AG20443 (cell line): ENCODE measurements at places on chromosomes 4 and X.

GRCh38 chr4:150173432-150173861 lies 95.2 kb downstream of the DCLK2 start:
- no peak for DNase-seq

DNA sequence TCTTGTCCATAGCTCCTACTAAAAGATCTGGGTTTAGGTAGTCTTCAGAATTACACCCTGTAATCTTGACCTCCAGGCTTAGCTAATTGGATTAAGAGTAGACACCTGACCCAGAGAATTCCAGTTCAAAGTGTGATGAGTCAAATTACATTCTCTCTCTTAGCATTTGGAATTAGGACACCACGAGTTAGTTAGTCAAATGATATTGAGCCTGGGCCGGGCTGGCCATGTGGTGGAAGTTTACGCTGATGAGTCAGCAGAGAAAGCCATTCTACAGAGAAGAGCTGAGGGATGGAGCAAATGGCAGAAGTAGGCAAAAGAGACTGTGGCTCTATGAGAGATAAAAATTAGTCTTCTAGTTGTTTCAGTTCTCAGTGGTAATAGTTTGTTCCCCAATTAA lies 31.1 kb downstream of the CEP44 start:
- peak; percentile 34 for DNase-seq

DNA sequence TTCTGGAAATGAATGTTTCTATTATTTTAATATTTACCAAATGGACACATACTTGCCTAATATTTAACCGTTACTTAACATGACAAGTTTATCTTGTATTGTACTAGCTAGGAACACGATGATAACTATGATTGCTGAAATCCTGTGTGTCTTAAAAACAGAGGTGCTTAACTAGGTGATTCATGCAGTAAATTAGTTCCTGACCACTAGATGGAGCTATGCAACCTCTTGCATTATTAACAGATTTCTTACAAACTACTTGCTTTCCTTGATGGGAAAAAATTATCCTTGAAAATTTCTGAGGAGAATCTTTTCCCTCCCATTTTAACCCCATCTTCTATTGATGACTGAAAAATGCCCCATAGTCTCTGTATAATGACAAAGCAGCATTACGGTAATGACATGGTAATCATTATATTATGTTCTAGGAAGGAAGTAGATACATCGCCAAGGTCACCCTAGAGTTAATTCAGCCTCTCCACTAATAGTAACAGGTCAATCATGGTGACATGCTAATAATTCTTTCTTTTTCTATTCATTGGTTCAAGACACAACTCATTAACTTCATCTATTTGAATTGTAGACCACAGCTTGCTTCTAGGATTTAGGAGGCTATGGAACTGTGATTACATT lies 844.2 kb downstream of the RAPGEF2 start:
- DNase-seq, result peak; percentile 21

DNA sequence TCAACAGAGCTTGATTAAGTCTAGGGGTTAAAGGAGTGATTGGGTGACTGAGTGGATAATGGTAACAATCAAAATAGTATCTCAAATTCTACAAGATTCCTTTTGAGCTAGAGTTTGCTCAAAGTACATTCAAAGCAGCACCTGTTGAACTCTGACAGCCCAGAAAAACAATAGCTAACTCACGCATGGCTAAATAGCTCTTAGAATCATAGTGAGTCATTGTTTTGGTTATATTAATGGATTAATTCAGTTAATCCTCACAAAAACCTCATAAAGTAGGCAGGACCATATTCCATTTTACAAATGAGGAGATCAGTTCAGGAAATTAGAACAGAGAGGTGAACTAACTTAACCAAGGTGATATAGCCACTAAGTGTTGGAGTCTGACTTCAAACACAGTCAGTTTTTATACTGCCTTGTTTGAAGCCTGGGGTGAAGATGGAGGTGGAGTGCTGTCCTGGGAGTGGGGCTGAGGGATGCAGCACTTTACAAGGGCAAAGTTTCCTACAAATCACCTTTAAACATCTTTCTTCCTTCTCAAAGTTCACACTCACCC lies 35.9 kb upstream of the PPM1K start:
- DNase-seq, result no peak

- no peak for DNase-seq
Observed at GRCh38 chr4:44661940-44662622, 10.7 kb upstream of the YIPF7 start.

- DNase-seq, result no peak
Observed at GRCh38 chr4:14898989-14899388, 103.3 kb upstream of the CPEB2 start.

DNA sequence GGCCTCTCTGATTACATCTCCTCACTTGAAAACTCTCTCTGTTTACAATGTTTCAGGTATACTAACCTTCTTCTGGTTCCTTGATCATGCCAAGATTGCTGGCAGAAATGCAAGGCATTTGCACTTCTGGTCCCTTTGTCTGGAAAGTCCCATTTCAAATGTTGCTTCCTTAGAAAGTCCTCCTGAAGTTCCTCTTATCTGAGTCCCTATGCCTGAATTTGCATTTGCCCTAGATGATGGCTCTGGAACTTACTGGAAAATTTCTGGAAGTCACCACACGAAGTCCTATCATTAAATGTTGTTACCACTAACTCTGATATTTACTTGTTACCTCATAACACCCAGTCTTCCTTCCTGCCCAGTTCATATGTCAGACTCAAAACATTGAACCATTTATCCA lies 176.4 kb downstream of the EFHC2 start:
- DNase-seq, result no peak

DNA sequence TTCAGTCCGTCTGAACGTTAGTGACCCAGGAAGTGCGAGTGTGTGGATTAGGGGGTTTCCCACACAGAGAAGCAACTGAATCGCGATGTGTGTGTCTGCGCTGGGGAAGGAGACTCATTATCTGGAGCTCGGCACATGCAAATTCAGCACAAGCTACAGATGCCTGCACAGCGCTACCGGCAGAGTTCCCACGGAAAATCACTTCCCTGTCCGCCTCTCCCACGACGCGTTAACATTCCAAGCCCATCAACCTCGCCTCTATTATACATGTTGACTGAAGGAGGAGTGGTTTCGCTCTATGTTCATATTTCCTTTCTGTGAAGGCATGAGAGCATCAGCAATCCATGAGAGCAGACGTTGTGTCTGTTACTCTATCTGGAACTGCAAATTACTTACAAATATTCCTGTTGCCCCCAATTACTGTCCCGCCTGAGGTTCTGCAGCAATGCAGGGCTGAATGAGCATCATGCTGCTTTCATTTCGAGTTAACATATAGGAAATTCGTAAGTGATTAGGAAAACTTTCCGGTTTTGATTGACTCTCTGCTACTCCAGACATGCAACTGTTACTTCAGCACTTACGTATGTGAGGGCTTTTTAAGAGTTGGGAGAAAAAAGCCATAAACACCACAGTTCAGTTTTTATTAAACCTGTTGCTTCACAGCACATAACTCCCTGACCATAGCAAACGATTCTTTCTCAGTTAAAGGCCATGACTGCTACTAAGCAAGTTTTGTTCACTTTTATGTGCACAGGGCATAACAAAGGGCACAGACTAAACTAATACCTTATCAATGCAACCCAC lies 15.0 kb upstream of the MTNR1A start:
- DNase-seq, result peak; percentile 43

- DNase-seq, result no peak
Observed at GRCh38 chr4:136337216-136337615, 1195.1 kb downstream of the PCDH18 start.

- peak; percentile 9 for DNase-seq
Observed at GRCh38 chrX:120456973-120457372, 12.1 kb downstream of the LAMP2 start.

DNA sequence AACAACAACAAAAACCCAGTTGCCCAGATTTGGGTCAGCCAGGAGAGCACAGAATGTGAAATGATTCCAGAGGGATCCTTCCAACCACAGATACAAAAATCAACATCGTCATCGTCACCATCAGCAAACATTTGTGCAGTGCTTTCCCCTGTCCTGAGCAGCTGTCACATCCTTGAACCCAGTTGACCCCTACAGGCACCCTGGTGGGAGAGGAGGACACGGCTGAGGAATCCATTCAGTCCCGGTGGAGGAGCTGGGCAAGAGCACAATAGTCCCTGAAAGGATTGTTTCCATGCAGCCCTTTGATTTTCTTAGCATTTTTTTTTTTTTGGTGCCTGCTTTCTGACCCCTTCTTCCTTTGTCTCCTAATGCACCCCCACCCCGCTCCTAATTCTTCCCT lies 37.1 kb upstream of the STX18 start:
- DNase-seq, result no peak

- no peak for DNase-seq
Observed at GRCh38 chr4:26807330-26807729, 53.3 kb upstream of the STIM2 start.

GRCh38 chr4:4182835-4183568 lies 43.7 kb downstream of the OTOP1 start:
- DNase-seq, result peak; percentile 20

DNA sequence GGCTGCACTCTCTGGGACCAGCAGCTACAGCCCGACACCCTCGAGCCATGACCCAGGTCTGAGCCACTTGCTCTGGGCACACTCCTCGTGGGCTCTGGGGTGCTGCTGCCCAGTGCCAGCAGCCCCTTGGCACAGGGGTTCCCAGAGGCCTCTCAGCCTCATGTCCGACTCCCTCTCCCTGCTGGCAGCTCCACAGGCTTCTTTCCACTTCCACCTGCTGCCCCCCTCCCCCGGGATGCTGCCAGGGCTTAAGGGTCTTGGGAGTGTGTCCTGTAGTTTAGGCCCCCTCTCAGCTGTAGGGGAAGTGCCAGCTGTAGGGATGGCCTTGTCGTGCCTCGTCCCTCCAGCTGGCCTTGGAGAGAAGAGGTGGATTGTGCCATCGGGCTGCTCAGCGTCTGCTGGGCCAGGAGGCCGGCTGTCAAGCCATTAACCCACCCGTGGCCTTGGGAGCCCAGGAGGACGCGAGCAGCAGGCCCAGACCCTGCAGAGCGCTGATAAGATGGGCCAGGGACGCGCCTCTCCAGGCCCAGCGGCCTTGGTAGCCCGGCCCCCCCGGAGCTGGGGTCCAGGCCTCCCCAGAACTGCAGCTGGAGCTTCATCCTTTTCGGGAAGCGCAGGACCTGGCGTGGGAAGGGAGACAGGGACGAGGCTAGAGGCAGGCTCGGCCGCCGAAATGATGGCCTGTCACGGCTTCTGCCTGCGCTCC lies 1.0 kb upstream of the USP27X start:
- DNase-seq, result no peak

- no peak for DNase-seq
Observed at GRCh38 chr4:185729391-185729804, 82.6 kb downstream of the SORBS2 start.

GRCh38 chr4:89307446-89308160 lies at the start of gene GPRIN3:
TSS of gene GPRIN3 (minus strand) at chr4:89307800. CDS start at chr4:89250110, 57,690 bp downstream.
- DNase-seq, result peak; percentile 61

- peak; percentile 78 for DNase-seq
Observed at GRCh38 chr4:9762823-9763475, 18.5 kb upstream of the DRD5 start.

- no peak for DNase-seq
Observed at GRCh38 chr4:39574946-39575345, 47.7 kb upstream of the UGDH start.

GRCh38 chr4:102552781-102553180 lies 51.6 kb downstream of the NFKB1 start:
- DNase-seq, result no peak
